ENCODE measurements at places on chromosomes 7 and 10.

DNA sequence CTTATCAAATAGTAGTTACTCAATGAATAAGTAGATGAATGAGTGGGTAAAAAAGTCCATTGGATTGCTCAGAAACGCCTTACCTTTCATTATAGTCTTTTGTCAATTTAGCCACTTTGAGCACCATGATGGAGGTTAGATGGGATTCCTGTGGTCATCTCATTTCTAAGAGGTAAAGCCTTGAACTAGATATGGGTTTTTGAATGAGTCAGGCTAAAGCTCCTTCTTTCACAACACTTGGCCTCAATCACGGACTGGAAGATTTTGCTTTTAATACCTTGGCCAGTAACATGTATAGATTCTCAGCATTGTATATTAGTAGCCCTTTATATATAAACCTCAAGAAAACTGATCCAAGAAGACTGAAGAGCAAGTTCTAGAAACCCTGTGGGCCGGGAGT, 99.7 kb upstream of the CCDC6 start:
- DNase-seq: no peak

DNA sequence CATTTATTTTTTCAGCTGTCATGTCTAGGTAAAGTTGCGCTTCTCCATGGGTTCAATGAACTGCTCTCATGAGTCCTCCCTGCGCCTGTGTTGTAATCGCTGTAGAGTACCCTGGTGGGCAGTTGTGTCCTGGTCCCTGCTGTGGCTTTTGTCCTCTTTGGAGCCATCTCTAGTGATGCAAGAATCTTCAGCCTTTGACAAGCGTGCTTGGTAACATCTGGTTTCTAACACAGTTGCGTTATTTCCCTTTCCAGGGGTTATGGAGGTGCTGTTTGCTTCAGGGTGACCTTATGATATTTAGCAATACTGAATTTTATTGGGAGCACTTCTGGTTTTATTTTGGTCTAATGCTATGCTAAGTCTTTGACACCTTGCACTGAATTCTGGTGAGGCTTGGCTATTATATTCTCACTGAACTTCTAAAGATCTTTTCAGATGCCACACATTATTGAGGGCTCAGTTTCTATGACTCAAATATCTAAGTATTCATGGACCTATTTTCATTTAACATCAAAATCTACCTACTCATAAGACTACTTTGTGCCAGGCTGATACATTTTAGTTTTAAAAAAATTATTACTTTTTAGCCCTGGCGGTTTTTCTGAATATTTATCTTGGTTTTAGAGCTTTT, 88.6 kb downstream of the FANK1 start:
- no peak for DNase-seq

DNA sequence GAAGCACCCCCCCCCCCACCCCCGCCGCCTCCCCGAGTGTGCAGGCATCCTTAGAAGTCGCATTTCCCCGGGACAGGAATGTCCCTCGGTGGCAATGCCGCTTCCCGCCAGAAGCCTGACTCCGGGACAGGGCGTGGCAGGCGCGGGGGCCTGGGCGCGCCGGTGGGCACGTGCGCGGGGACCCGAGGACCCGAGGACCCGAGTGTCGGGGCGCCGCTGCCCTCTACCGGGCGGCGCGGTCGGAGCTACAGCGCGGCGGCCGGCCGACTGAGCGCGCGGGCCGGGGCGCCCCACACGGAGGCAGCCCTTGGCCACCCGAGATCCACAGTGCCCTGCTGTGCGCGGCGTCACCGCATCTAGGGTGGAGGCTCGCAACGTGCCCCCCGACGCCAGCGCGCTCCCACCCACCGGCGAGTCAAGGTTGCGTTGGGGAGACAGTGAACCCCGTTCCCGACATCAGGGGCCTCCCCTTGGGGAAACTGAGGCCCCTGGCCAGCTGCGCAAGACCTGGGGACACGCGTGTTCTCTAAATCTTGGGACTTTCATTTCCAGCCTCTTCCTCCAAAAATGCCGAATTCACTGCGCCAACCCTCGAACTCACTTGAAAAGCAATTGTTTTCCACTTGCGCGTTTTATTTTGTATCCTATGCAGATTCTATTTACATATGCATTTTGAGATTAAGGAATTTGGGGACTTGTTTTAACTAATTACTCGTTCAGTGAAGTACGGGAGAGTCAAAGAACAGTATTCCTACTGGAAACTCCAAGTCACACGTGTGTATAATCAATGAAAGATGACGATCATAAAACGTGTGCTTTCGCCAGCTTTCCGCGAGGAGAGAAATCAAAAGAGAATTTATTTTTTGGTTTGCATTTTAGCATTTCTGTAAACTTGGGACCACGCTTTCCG, 3.1 kb upstream of the CUX1 start:
- peak; percentile 64 for DNase-seq

DNA sequence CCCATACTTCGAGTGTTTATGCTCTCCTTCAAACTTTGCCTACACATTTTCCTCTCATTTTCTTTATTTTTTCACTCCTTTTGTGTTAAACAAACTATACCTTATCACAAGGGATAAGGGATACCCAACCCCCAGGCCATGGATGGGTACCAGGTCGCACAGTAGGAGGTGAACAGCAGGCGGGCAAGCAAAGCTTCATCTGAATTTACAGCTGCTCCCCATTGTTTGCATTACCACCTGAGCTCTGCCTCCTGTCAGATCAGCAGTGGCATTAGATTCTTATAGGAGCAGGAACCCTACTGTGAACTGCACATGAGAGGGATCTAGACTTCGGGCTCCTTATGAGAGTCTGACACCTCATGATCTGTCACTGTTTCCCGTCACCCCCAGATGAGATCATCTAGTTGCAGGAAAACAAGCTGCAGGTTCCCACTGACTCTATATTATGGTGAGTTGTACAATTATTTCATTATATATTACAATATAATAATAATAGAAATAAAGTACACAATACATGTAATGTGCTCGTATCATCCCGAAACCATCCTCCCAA, 28.5 kb downstream of the ZC3HC1 start:
- no peak for DNase-seq

DNA sequence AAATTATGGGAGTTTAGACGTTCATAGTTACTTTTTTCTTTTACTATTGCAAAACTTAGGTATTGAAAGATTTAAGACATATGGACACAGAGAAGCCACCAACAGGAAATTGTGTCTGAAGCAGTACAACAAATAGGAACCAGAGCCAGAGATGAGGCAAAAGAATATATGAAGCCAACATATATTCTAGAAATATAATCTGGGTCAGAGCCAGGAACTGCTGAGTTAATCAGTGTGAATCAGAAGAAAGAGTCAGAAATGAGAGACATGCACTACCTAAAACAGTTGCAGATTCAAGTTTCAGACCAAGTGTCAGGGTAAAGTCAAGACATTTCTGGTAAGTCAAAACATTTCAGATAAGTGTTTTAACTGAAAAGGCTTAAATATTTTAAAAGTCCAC, 67.7 kb downstream of the DGKB start:
- DNase-seq: no peak

DNA sequence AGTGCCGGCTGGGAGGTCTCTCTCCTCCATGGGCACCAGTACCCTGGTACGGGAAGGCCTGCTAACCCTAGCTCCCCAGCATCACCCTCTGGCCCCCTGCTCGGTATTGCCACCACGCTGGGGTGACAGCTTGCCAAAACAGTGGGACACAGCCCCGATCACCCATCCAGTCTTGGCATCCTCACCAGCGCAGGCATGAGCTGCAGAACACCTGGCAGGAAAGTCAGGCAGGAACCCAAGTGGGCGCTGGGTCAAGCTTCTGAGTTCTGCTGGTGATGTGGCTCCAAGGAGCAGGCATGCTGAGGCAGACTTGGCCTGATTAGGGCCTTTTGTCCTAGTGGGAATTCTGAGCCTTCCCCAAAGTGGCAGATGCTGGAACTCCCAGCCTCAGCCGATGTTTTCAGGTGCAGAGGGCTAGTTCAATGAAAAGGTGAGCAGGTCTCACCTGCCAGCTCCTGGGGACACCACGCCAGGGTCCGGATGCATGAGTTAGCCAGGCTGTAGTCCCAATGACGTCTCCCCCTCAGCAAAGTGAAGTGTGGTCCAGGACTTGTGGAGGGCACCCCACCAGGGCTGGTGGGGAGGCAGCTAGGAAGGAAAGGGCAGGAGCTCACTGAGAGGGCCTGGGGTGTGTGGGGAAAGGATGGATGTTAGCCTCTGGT, 8.5 kb upstream of the ZNF22 start:
- DNase-seq: no peak

DNA sequence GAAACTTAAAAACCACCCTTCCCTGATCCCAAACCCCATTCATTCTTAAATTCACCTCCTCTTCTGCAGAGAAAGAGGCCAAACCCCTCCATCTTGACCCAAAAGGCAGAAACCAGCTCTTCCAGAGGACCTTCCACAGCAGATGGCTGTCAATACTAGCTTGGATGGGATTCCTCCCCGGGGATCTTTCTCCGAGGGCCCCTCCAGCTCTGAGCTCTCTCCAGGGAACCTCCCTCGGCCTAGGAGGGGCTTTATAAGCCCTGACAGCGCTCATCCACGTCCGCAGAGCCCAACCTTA, 5.4 kb downstream of the TNRC18 start:
- DNase-seq: no peak

DNA sequence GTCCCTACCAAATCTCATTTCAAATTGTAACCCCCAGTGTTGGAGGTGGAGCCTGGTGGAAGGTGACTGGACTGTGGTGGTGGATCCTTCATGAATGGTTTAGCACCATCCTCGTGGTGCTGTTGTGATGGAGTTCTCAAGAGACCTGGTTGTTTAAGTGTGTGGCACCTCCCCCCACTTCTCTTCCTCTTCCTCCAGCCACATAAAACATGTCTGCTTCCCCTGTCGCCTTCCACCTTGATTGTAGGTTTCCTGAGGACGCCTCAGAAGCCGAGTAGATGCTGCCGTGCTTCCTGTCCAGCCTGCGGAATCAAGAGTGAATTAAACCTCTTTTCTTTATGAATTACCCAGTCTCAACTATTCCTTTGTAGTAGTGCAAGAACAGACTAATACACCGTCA, 21.0 kb downstream of the GRB10 start:
- no peak for DNase-seq

- DNase-seq: no peak
Observed at GRCh38 chr10:93435621-93436397, 46.3 kb downstream of the MYOF start.

DNA sequence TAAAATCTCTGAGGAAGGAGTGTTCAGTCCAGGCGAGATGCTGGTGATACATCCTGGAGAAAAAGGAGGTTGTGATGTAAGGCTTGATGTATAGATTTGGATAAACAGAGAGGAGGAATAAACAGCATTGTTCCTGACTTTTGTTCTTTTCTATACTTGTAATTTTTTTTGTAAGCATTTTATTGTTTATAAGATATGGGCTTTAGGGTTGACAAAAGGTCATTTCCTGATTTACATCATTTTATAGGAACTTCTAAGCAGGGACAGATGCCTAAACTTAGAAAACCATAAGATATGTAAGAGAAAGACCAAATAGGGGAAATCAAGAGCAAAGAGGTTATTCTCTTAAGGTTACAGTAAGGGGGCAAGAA, 16.7 kb upstream of the SLC26A4 start:
- DNase-seq: no peak

DNA sequence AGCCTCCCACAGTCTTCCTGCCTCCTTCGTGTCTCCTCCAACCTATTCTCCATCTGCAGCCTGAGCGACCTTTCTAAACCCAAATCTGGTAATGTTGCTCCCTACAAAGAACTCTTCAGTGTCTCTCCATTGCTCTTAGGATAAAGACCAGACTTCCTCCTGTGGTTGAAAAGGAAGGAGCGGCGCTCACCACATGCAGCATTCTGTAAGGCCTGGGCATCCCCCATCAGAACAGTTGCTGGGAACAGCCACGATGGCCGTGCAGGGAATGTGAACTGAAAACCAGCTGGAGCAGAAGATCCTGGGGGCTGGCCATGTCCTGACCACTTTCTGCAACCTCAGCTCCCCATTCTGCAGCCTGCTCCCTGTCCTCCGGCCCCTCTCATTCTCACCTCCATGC, 237.8 kb upstream of the ZMIZ1 start:
- no peak for DNase-seq

GRCh38 chr7:48040944-48041652, 5.8 kb downstream of the C7orf57 start:
- DNase-seq: no peak

GRCh38 chr10:55220975-55221374, 419.9 kb upstream of the PCDH15 start:
- DNase-seq: no peak

DNA sequence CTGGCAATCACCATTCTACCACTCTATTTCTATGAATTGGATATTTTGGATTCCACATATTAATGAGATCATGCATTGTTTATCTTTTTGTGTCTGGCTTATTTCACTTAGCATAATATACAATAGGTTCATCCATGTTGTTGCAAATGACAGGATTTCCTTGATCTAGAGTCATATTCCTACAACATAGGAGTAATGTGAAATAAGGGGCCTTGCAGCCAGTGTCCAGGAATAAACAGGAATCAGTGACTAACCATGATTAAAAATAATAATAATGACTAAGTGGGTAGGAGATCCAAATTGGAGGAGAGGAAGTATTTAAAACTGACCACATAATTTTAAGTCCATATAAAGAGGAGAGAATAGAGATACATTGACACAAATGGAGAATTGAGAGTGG, 49.9 kb downstream of the SCIN start:
- no peak for DNase-seq

All from NCI-H1930 (cell line).